ENCODE measurements at places on chromosomes 7 and 10.

GRCh38 chr10:28945959-28946358 is 268.6 kb downstream of the BAMBI start:
- no peak for DNase-seq

GRCh38 chr7:116509982-116510579 is 10.5 kb downstream of the CAV2 start:
- no peak for DNase-seq

DNA sequence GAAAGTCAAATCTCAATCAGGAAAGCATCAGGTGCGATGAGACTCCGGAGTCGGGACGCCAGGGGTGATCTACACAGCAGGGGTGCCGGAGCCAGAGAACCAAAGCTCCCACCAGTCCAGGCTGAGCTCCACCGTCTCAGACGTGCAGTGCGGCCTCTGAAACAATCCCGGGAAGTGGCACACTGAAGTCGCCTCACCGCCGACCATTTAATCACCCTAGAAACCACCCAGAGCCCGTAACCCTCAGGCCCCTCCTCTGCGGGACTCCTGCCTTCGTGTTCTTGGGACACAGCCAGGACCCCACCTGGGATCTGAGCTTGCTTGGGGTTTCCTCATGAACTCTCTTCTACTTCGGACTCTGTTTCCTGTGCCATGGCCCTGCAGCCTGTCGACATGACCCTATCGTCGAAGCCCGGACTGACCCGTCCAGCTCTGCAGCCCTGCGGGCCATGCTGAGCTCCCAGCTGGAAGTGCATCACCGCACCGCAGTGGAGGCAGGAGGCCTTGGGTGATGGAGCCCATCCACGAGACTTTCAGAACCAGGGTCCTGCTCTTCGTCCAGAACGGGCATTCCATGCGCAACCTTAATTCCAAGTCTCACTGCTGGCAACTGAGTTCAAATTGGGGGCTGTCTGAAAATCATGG is 266.4 kb downstream of the PTPRN2 start:
- DNase-seq: no peak

- DNase-seq: no peak
Measured at GRCh38 chr7:133795068-133795665, 332.0 kb upstream of the LRGUK start.

DNA sequence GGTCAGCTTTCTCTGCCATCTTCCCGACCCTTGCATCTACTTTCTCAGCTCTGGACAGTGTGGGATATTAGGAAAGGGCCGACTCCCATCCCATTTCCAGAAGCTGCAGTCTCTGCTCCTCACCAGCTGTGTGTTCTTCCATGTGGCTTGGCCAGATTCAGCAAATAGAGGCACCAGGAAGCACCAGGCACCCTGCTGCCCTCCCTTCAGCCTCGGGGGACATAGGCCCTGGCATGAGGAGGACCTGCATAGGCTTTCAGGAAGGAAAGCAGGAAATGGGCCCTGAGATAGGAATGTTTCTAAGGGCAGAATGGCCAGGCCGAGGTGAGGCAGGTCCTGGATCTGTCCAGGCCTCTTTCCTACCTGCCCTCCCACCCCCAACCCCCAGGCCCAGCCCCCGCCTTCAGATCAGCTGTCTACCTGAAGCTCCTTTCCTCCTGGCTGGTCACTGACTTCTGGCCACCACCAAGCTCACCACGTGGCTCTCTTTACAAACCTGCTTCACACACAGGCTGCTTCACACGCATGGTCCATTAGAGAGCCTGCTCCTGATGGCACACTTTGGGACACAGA is 27.5 kb upstream of the PURB start:
- peak; percentile 45 for DNase-seq

DNA sequence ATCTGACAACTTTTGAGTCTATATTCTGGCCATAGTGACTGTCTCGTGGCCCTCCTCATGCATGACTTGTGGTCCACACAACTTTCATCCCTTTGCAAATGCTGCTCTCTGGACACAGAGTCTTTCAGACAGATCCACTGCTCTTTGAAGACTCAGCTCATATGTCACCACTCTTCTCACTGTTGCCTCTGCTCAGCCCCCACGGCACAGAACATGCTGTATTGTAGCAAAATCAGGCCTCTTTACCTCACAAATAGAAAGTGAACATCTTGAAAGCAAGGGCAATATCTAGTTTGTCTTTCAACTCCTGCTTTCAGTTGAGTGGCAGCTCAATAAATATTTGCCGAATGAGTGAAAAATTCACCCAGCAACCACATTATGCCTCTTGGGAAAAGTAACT is 443.5 kb downstream of the NRG3 start:
- no peak for DNase-seq

- no peak for DNase-seq
Measured at GRCh38 chr10:97667463-97667862, 19.6 kb downstream of the AVPI1 start.

DNA sequence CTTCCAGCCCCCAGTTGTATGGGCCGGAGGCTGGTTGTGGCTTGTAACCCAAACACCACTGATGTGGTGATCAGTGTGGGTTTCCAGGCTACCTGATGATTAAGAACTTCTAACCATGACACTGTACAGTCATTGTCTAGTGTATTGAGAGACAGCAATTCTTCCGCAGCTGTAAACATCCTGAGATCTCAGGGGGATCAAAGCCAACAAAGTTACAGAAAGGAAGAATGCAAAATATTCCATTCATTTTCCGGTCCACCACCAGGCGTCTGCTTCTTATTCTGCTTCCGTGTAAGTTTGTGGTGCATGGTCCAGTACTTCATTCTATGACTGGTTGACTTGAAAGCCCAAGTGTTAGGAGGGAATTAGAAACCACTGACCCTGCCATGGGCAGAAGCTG is 10.3 kb upstream of the GLI3 start:
- no peak for DNase-seq

- peak; percentile 2 for DNase-seq
Measured at GRCh38 chr7:53119514-53119941, 84.1 kb downstream of the POM121L12 start.

DNA sequence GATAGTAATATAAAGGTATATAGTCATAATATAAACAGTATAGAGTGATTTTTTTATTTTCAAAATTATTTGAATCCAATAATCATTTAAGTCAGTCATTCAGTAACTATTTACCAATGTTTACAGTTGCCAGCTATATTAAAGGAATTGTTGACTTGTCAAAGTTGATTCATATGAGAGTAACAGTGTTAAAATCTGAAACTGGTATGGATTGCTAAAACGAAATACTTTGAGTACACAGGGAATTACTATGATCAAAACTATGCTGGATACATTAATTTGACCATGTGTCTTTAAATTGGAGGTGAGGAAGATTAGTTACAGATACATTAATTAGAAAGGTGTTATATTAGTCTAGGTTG is 282.6 kb downstream of the ADK start:
- DNase-seq: no peak

DNA sequence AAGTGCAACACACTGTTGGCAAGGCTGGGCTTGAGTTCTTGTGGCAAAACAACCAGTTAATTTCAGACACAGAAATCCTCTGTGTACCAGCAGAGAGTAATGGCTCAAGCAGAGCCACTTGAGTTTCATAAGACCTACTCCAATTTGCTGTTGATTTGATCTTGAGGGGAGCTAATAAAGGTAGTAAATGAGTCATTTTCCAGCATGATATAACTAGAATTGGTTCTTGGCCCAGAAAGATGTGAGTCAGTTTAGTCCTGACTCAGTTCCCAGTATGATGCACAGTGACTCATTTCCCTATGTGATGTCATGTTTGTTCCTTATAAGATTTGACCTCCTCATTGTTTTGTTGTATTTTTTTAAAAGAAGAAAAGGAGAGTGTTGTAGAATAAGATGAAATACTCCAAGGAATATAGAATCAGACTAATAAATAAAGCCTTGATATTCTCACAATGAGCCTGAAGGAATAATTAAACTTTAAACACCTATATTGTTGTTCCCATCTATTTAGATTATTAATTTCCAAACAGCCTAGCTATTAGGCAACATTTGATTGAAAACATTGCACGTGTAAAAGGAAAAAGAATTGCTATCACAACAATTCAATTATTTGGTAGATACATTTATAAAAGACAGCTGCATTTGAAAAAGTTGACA is 186.2 kb downstream of the REEP3 start:
- DNase-seq: peak; percentile 31

DNA sequence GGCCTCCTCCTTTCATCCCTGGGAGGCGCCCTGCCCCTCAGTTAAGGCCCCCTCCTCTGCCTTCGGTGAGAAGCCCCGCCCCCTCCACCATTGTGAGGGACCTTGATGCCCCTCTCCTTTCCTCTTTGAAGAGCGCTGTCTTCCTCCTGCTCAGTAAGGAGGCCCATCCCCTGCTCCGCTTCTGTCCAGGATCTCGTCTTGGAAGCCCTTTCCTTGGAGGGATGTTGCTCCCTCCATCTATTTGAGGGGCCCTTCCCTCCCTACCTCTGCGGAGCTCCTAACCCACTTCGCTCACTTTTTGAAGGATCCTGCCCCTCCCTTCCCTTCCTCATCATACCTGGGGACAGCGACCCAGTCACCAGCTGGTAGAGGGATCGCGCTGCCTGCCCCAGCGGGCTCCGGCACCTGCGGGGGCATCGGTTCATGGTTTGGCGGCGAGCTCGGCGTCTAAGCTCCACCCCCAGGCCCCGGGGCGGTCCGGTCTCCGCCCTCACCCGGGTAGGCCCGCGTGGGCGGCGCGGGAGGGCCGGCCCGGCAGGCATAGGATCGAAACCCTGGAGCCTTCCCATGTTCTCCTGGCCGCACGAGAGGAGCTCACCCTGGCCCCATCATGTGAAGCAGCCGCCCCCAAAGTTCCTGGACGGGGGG is 4.1 kb downstream of the KCNIP2 start:
- DNase-seq: peak; percentile 51

GRCh38 chr7:98149116-98149692 is 42.5 kb downstream of the LMTK2 start:
- DNase-seq: no peak

- DNase-seq: no peak
Measured at GRCh38 chr10:14365266-14365665, 34.5 kb upstream of the FRMD4A start.

DNA sequence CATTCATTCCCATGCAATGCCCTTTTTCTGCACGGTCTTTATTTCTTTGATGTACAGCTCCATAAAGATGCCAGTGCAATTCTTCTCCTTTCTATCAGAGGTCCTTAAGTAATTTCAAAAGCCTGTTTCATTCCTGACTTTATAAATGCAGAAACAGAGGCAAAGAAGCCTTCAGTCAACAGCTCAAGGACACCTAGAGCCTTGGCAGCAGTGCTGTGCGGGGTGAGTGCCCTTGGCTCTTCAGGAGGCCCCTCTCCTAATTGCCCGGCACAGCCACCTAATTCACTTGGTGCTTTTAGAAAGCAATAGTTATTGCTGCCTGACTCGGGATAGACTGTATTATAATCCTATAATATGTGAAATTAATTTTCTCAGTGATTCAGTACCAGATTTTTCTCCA is 169.6 kb upstream of the KLF6 start:
- DNase-seq: no peak

DNA sequence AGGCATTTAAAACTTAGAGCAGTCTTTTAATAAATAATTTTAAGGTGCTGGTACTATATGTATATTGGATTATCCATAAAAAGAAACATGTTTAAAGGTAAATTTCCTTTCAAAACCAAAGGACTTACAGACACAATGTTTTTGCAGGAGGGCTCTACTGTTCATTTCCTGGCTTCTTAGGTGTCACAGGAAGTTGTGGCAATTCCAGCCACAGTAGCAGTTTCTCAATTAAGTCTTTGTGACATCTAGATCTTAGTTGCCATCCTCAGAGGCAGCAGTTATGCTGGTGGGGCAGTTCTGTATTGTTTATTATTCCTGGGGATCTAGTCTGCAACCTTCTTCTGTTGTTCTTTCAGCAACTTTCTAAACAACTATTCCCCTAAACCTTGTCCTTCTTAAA is 460.1 kb downstream of the MAGI2 start:
- no peak for DNase-seq

DNA sequence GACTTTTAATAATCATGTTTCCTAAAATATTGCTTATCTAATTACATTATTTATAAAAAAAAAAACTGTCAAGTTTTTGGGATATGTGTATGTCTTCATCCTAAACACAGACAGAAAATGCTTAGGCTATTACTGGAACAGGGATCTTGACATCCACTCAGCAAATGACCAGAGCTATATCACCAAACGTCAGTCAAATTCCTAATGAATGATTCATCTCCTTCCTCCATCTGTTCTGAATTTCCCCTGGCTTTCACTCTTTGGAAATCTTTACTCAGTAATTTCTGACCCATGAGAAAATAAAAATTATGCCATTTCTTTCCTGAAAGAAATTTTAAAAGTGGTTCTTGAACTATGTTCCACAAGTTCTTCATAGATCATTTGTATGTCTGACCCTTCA is 552.4 kb upstream of the KCND2 start:
- DNase-seq: peak; percentile 60

DNA sequence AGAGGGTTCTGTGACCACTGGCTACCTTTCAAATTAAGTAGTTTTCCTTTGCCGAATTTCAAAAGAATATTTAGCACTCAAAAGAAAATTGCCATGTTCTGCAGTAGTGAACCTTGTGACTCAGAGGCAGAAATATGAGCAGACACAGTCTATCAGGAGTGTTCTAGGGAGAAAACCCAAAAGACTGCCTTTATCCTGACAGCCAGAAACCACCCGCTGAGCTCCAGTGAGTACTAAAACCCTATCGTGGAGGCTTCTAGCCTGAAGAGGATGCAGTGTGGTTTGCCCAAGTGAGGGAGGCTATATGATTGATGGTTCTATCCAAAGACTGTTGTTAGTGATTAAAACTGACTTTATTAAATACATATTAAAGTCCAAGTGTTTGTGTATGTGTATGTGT is 21.9 kb downstream of the CHRM2 start:
- DNase-seq: no peak

DNA sequence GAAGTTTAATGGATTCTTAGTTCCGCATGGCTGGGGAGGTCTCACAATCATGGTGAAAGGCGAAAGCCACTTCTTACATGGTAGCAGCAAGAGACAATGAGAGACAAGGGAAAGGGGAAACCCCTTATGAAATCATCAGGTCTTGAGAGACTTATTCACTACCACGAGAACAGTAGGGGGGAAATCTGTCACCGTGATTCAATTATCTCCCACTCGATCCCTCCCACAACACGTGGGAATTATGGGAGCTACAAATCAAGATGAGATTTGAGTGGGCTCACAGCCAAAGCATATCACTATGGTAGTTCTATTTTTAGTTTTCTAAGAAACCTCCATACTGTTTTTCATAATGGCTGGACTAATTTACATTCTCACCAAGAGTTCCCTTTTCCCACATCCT is 36.7 kb downstream of the SPAM1 start:
- no peak for DNase-seq

DNA sequence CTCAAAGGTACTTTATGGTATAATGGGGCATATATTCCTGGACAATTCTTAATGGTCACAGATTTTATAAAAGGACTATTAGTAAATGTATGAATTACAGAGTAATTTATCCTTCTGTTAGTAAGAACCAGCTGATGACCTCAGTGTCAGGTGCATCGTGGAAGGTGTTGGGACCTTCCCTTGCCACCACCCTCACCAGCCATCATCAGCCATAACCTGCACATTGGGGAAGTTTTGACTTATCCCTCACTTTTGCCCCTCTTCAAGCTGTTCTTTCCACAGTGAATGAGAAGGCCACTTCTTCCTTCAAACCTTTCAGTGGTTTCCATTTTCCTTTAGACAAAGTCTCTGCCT is 52.2 kb downstream of the FIGNL1 start:
- DNase-seq: no peak

GRCh38 chr10:11386044-11386443 is 225.4 kb downstream of the USP6NL start:
- no peak for DNase-seq

GRCh38 chr7:73770002-73770859 is at the start of gene CLDN3:
TSS of gene CLDN3 (minus strand) at chr7:73770270. CDS start at chr7:73770049, 221 bp downstream.
- peak; percentile 64 for DNase-seq

GRCh38 chr10:38119038-38119437 is 24.9 kb downstream of the ZNF37A start:
- DNase-seq: no peak

- no peak for DNase-seq
Measured at GRCh38 chr7:18200855-18201254, 173.2 kb upstream of the PRPS1L1 start.
